AG20443 (cell line): ENCODE measurements at places on chromosomes 5 and 9.

DNA sequence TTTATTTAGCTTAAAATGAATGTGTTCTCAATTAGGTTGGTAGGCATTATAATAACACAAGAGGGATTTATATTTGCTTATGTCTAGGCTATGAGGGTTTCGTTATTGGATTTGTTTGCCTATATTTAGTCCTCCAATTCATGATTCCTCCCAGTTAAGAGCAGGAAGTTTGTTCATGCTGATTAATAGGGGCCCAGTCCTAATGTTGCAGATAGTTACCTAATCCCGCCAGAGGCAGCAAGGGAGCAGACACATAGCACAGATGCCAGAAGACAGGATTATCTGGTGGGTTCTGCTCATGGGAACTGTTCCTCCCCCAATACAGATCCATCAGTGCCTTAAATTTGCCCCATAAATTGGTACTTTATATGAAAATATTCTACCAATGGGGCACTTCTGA, 100.8 kb upstream of the TLE4 start:
- no peak for DNase-seq

DNA sequence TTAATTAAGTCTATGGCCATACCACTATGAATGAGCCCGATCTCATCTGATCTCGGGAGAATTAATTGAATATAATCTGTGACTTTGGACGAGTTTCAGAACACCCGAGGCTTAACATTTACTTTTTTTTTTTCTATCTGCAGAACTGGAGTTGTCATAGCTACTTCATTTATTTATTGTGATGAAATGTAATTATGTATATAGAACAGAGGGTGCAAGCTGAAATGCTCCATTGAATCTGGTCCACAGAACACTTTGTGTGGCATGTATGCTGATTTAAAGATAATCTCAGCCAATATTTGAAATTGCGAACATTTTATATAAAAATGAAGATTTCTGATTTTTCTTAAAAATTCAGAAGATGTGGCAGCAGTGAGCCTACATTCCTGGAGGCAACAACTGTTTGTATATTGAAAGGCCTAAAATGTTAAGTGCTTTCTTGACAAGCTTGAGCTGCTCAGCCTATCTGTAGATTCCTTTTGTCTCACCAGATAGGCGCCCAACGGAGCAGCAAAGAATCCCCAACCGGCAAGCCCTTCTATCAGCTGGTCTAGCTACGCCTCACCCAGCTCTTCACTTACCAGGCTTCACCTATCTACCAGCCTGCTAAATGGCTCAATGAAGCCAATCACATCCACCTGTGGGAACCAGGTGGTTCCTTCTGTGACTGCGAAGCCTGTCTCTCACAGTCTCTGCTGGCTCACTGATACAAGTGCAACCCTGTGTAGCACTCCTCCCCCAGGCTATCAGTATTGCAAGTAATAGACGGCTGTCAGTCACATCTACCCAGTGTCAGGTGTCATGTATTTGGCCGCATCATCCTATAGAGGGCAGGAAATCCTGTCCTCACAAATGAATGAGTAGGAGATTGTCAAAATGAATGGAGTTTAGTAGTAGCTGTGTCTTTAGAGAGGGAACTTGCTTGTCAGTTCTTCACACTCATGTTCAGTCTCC, 170.6 kb upstream of the MRPS30 start:
- no peak for DNase-seq

DNA sequence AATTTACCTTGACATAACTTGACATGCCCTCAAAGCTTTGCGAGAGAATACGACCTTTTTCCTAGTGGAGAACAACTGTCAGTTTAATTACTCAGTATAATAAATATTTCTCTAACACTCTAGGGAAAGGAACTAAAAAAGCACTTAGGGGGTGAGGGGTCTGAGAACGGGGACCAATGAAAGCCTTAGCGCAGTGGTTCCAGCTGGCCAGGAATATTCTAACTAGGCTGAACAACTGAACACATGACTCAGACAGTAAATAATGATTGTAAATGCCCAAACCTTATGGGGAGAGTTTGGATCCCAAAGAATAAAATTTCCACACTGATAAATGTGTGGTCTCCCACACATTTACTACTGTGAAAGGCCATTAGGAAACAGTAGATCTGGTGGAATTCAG, 14.9 kb downstream of the MYO10 start:
- no peak for DNase-seq

- no peak for DNase-seq
Observed at GRCh38 chr5:145689235-145689634, 145.9 kb downstream of the PRELID2 start.

GRCh38 chr9:68595868-68596267, 55.2 kb upstream of the TMEM252 start:
- DNase-seq = no peak
